ENCODE measurements at places on chromosomes 11 and 22.

GRCh38 chr11:35105319-35106079 is 33.5 kb upstream of the CD44 start:
- DNase-seq: no peak

DNA sequence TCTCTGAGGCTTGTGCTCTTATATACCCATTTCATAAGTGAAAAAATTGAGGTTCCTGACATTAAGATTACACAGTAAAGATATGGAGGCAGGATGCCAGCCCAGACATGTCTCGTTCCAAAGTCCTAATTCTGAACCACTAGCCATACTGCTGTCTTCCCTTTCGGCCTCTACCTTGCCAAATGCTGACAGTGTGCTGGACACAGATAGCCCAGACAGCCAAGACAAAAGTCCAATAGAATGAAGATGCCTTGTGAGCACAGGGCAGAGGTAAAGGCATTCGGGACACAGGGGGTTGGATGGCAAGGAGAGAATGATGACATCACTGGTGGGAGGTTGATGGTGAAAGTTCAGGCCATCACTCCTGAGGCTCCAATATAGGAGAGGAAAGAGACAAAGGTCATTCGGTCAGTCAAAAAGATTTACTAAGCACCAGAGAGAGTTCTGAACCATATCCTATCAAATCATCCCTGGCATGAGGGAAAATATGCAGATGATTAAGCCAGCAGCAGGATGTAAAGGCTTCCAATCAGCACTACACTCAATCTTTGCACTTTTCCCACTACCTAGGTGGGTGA is 174.0 kb upstream of the MTMR2 start:
- no peak for DNase-seq

GRCh38 chr22:37230673-37231405 is 13.2 kb downstream of the RAC2 start:
- DNase-seq: no peak

- DNase-seq: no peak
Measured at GRCh38 chr11:10480760-10481159, 25.7 kb downstream of the AMPD3 start.

- DNase-seq: no peak
Measured at GRCh38 chr22:17703811-17704210, 65.3 kb downstream of the BCL2L13 start.

GRCh38 chr11:120749395-120749794 is 237.8 kb downstream of the GRIK4 start:
- DNase-seq: no peak

DNA sequence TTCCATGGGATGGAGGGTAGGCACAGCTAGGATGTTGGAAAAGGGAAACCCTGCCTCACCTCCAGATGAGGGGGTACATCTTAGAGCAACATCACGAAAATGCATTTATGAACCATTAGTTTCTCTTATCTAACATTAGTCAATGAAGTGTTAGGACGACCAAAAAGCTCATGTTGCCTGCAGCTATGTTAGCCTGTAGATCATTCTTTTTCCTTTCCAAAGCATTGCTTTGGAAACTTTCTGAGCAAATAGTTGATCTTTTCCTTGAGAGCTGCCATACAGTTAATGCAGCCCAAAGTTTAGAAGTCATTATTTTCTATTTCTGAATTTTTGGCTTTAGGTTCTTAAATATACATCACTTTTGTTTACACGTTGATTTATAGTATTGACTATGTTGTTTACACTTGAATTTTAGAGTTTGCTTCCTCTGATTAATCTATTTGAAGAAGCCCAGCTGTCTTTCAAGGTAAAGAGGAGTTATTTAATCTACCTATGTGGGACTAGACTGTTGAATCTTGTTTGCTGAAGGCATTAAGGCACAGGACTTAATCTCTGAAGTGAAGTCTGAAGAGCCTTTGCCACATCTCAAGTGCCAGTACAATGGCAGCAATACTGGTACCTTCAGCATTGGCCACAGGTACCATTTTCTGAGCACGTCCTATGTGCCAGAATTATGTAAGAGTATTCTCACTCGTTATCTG is 11.0 kb downstream of the POU2AF3 start:
- no peak for DNase-seq

DNA sequence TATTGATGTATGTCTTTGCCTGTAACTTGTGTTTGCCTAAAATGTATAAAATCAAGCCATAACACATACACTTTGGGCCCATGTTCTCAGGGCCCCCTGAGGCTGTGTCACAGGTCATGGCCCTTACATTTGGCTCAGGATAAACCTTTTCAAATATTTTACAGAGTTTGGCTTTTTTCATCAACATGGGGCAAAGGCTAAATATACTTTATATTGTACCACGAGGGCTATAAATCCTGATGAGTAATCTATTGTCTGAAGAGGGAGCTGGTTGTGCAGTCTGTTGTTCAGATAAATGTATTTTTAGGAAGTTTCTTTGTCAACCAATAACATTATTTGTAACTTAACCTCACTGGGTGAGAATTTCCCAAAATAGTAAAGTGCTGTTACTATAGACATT is 404.6 kb upstream of the DDI1 start:
- no peak for DNase-seq

- no peak for DNase-seq
Measured at GRCh38 chr11:126522606-126523005, 167.1 kb downstream of the ST3GAL4 start.

All from kidney (tissue), 22 donors.